ENCODE measurements at places on chromosomes 11 and 22. TPM values are rescaled to one million over a fixed set of nuclear protein-coding genes. Genes with fewer than 3 reads are reported as not detected.
A peak's percentile ranks its signal among the peaks of the same experiment; 100 is the strongest.

TNNT3 gene
- not detected for polyA plus RNA-seq

DNA sequence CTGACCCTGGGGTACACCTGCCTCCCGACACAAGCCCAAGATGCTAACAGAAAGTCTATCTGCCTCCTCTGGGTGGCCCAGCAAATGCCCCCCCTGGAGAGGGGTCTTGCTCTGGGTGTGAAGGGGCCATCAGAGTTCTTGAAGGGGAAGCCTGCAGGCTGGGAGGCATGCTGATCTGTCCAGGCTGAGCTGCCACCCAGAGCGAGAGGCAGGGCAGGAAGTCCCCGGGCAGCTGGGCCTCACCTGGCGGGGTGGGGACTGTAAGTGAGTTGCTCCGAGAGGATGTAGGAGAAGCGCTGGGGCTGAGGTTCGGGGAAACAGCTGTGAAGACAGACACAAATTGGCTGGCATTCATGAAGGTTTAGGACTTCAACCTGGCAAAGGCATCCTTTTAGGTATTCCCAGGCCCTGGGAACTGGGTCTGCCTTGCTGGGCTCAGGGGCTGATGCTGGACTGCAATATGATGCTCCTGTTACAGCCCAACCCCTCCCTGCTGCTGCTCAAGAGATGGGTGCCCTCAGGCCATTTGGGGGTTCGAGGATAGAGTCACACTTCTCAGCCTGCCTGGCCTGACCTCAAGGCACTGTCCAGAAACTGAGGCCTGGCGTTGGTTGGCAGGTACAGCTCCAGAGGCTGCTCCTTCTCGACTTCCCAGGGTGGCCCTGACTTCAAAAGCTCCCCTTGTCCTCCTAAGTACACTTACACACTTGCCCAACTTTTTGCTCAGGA is 60.2 kb upstream of the LYVE1 start:
- H3K4me1 ChIP-seq: no peaks in the 10 kb centered on the region
- no peaks in the 10 kb centered on the region for H3K36me3 ChIP-seq
- H3K4me3 ChIP-seq: no peak overlapping the region

DNA sequence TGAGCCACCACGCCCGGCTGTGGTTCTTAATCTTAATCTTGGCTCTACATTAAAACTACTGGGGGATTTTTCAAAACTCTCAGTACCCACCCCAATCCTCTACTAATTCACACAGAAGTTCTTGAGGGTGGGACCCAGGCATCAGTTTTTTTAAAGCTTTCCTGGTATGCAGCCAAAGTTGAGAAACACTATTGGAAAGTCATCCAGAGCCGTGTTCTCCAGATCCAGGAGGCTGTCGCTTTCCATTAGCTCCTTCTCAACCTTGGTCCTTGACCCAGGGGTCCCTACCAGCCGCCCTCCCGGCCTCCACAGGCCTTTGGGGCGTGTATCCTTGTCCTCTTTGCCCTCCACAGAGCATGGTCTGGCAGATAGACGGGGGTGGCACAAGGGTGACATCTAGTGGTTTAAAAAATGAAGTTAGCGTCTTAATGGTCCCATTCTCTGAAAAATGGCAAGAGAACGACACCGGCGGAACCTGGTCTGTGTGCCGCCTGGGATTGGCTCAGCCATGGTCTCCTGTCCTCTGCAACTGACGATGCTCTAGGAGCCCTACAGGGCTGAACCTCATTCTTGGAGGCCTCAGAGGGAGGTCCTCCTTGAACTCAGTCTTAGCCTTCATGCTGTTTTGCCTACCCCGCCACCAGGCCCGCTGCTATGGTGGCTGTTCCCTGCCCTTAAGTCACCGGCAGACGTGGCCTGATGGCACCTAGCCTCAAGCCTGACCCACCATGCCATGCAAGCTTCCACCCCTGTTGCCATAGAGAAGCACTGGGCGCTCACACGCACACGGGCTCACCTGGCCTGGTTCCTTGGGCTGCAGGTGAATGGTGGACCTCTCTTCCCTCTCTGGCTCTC is 152.0 kb upstream of the SYN3 start:
- H3K4me1 ChIP-seq: no peaks in the 10 kb centered on the region
- H3K36me3 ChIP-seq: no peaks in the 10 kb centered on the region
- no peak overlapping the region for H3K27ac ChIP-seq
- peak; percentile 68 for DNase-seq

- H3K27me3 ChIP-seq: no peaks in the 10 kb centered on the region
- H3K27ac ChIP-seq: no peak overlapping the region
- H3K36me3 ChIP-seq: peaks cover 38% of the 10 kb centered on the region
- no peak for DNase-seq
- no peaks in the 10 kb centered on the region for H3K4me1 ChIP-seq
These were observed 7.8 kb downstream of the PIK3IP1 start for GRCh38 chr22:31284281-31285155.

MIOX gene
- polyA plus RNA-seq: 0.05 TPM
